ENCODE measurements at places on chromosomes 3 and 15.
A peak's percentile ranks its signal among the peaks of the same experiment; 100 is the strongest.

GRCh38 chr3:70261283-70261682 lies 51.2 kb downstream of the MDFIC2 start:
- DNase-seq = no peak

DNA sequence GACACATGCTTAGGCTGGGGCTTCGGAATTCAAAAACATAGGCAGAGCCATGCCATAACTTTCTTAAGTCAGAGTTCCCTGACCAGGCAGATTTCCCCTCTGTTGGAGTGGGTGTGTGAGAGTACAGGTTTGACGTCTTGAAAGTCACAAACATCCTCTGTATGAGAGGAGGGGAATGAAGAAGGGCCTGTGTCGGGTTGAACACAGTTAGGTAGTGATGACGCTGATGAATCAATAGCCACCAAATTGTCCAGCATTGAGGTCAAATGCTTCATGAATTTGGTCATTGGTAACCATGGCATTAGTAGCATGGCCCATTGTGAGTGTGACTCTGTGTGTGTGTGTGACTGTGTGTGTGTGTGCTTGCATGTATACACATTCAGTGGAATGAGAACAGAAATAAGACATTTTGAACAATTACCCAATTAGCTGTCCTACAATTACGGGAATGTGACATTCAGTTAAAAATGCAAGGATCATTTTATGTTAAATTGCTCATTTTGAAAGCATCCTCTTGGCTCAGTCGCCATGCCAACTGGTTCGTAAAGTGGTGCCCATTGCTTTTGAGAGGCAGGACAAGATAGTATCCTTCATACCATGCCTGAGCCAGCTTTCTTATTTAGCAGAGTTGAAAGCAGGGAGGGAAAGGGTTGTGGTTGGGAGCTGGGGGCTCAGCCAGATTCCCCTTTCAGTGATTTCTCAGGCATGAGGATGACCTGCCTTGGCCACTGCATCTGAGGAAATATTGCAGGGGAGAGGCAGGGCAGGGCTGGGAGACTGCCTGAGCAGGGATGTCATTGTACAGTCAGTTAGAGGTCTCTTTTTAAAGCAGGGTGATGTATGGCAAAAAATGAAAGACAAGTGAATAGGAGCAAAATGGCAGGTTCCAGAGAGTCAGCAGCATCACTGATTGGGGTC lies 35.4 kb downstream of the RBP2 start:
- DNase-seq = no peak

DNA sequence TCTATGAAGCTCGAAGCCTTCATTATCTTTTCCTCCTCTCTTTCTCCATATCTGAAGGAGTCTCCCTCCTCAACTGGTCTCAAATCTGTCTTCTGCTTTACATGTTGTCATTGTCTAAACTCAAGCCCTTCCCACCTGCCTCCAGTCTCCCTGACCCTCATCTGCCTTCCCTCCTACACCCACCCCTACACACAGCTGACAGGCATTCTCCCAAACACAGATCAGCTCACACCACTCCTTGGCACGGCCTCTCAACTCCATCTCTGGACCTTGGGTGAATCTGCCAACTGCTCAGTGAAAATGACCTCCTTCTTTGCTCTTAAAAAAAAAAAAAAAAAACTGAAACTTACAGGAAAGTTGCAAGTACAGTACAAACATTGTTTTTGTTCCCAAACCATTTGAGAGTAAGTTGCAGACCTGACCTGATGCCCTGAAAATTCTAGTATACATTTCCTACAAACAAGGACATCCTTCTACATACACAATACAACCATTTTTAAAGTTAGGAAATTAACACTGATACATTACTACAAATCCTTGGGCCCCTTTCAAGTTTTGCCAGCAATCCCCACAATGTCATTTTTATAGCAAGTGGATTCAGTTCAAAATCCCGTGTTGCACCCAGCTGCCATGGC lies 49.4 kb upstream of the UBE2E1 start:
- no peak for DNase-seq

GRCh38 chr3:4740397-4741105 lies 238.7 kb upstream of the BHLHE40 start:
- no peak for DNase-seq

DNA sequence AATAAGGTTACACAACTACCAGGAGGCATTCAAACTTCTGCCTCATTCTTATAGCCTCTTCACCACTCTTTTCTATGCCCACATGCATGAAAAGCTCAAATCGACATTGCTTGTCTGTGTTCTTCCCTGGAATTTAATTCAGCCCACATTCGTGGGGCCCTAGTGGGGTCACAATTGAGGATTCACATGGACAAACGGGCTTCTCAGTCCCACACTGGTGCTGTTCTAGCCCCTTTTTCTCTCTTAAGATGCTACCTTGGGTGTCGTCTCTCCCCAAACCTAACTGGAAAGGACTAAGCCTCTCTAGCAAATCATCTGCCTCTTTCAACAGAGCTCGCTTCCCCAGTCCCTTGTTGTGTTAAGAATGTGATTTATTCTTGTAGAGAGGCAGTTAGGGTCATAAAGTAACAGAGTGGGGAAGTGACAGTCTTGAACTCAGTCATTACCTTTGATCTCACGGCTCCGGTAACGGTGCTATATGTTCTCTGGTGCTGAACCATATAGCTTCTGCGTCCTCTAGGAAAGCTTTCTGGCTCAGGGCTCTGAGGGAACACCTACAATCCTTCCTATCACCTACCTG lies 4.9 kb downstream of the LPP start:
- DNase-seq = no peak

GRCh38 chr15:33612721-33613304 lies 302.0 kb downstream of the RYR3 start:
- no peak for DNase-seq

GRCh38 chr3:12752809-12753208 lies 6.2 kb downstream of the TMEM40 start:
- DNase-seq = no peak

- no peak for DNase-seq
Observed at GRCh38 chr15:31147456-31147855, 45.9 kb upstream of the TRPM1 start.

DNA sequence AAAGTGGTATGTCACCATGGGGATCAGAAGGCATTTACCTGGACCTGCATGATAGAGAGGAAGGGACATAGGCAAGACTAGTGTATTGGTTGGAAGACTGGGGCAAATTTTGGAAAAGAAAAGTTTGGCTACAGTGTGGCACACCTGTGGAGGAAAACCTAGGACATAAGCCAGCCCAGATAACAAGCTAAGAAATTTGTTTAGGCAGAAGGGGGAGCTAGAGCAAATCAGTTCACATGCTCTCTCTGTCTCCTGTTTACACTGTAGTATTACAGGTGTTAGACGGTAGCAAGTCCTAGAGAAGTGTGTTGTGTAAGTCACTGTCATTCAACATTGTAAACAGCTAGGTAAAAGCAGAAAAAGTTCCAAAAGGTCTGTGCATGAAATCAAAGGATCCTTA lies 11.9 kb upstream of the ALDH1A2 start:
- DNase-seq = no peak

- DNase-seq = no peak
Observed at GRCh38 chr3:117750674-117751269, 1041.2 kb downstream of the TUSC7 start.

- DNase-seq = no peak
Observed at GRCh38 chr15:40439461-40439959, 1.2 kb upstream of the BAHD1 start.

DNA sequence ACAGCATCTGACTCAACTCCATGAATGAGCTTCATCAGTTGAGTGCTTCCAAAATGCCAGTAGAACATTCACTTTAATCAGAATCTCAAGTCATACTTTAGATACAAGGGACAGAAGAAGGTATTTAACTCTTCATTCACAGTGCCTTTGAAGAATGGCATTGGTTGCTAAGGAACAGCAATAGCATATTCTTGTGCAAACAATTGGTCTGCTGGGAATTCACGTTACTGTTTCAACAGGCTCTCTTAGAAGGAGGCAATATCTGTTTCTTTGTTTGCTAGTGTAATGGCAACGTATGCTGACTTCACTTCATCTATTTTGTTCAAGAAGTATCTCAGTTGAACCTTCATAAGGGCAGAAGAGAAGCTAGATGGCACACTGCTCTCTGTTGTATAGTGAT lies 113.9 kb downstream of the TMEM108 start:
- no peak for DNase-seq

- no peak for DNase-seq
Observed at GRCh38 chr15:77309392-77309791, 110.5 kb downstream of the PEAK1 start.

- peak; percentile 68 for DNase-seq
Observed at GRCh38 chr3:155382396-155383042, 89.0 kb upstream of the STRIT1 start.

DNA sequence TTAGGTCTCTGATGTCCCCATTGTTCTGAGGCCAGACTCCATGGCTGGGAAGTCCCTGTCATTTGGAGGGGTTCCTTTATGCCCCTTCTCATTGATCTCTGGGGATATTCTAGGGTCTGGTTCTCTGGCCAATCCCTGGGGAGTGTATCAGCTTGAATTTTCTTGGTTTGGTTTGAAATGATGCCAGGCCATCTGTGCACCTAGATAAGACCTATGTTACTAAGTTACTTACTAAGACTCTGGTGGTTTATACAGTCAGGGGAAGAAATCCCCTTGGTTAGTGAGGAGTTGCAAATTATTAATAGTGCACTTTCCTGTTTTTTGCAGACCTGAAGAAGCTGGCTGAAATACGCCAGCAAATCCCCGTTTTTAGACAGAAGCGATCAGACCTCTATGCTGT lies 20.3 kb downstream of the NIT2 start:
- peak; percentile 45 for DNase-seq

GRCh38 chr3:52292247-52293065 lies 4.8 kb downstream of the GLYCTK start:
- no peak for DNase-seq

DNA sequence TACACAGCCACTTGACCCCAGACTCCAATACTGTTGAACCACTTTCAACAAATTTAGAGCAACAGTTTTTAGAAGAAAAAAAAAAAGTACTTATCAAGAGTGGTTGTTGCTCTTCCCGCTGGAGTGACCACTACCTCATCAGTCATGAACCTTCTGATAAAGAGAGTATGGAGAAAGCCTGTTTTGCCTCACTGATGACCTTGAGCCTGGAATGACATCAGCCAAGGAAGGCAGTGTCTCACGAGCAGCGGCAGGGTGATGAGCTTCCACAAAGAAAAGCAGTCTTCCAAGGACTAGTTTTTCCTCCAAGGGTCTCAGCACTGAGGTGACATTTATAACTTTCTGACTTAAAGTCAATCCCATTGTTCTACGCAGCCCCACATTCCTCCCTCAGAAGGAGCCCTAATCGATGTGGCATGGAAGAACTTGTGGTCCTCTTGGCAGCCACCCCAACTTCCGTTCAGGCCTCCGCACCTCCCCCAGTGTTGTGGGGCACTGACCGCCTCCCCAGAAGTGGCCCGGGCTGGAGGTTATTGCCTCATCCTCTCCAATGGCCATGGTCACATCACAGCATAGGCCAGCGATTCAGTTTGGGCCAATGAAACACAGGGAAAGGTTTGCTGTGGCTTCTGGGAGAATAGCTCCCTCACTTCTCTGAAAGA lies 1.8 kb upstream of the CYP11A1 start:
- no peak for DNase-seq

GRCh38 chr3:38029400-38030125 lies at the start of gene PLCD1:
Gene PLCD1 (minus strand): TSS chr3:38029642. CDS start chr3:38029539, 103 bp downstream.
- peak; percentile 54 for DNase-seq

DNA sequence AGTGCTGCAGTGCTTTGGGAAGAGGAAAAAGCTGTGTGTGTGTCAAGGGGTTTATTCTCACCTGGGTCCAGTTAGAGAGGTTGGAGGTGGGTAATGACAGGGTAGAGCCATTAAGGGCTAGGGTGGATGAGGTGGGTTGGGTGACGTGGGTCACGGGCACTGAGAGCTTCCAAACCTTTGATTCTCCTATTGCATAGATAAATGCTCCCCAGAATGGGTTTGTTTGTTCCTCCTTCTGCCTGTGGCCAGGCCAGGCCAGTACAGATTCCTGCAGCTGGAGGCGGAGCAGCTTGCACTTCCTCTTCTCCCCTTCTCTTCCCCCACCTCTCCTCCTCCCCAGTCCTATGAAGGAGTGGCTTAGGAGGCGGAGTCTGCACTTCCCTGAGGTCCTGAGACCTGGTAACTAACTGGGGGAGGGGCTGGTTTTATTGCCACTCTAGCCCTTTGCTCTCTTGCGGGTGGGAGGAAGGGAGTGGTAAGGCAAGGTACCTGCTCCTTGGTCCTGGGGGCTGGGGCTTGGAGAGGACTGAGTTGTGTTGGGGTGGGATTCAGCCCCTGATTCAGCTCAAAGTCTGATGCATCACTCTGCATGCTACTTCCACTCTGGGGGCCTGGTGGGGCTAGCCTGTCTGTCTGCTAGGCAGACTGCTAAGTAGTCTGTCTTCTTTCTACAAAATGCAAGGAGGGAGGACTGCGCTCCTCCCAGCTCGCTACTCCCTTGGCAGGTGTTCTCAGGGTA lies 3.5 kb downstream of the SPINT1 start:
- no peak for DNase-seq

GRCh38 chr3:146817704-146818103 lies 212.6 kb upstream of the PLSCR5 start:
- DNase-seq = peak; percentile 88

DNA sequence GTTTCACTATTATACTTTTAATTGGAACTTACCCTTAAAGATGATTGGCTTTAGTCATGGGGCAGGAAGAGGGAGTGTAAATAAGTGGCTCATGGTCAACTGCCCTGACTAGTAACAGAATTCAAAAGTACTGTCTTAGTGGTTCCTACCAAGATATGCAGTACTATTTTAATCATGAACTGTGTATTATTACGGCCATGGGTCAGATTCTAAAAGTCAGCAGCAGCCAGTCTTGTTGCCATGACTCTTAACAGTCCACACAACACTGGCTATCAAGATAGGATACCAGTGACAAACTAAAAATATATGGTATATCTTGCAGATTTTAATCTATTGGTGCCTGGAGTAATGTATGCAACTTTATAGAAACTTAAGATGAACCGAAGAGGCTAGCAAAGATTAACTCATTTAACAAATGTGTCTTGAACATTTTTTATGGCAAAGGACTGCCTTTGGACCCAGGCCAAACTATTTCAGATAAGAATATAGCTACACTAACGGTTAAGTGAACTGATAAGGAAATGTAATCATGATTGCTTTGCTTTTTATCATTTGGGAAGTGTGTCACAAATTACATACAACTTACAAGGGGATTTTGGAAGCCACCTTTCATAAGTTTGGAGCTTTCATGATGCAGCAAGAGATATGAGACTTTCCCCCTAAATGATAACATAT lies 163.7 kb downstream of the TCF12 start:
- peak; percentile 22 for DNase-seq

DNA sequence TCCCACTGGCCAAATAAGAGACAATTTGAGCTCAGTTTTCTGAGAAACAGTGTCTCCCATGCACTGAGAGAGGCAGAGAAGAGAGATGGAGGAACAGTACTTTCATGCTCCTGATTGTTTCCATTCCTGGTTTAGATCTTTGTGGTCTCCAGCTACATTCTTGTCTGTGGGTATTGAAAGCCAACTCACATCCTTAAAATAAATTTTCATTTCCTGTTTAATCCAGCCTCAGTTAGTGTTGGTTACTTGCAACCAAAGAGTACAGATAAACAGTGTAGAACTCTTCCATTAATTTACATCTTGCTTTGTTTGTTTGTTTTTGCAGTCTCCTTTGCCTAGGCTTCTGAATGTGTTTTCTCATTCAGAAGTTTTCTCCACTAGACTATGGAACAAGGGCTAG lies 123.7 kb upstream of the CLSTN2 start:
- peak; percentile 32 for DNase-seq

- no peak for DNase-seq
Observed at GRCh38 chr3:114451051-114451451, 157.2 kb downstream of the TIGIT start.

All from astrocyte of the spinal cord (primary cell).